HCT116 (cell line): ENCODE measurements at places on chromosomes 3 and 15. TPM values are rescaled to one million over a fixed set of nuclear protein-coding genes. Genes with fewer than 3 reads are reported as not detected.

The DUOXA2 gene
- total RNA-seq: not detected

The ALCAM gene
- 56.7 TPM for total RNA-seq

The MUC13 gene
- total RNA-seq: 0.44 TPM

DNA sequence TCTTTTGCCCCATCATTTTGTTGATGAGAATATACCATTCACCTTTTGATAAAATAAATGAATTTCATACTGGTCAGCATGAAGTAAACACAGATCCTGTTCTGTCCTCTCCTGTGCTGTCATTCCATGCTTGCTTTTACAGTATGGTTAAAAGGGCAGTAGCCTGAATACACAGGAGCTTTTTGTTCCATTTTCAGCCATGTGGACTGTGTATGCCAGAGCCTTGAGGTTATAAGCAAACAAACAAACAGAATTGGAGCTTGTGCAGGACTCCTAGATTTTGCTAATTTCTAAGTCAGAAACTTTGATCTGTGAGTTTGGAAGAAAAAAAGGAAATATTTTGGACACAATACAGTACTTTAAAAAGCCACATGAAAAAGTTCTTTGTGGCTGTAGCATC, 91.9 kb downstream of the LRRC28 start:
- H3K4me1 ChIP-seq: no peaks in the 10 kb centered on the region
- H3K4me3 ChIP-seq: no peak overlapping the region
- no peaks in the 10 kb centered on the region for H3K36me3 ChIP-seq
- DNase-seq: no peak
- H3K27ac ChIP-seq: no peak overlapping the region

The MESP1 gene
- 8.8 TPM for total RNA-seq

DNA sequence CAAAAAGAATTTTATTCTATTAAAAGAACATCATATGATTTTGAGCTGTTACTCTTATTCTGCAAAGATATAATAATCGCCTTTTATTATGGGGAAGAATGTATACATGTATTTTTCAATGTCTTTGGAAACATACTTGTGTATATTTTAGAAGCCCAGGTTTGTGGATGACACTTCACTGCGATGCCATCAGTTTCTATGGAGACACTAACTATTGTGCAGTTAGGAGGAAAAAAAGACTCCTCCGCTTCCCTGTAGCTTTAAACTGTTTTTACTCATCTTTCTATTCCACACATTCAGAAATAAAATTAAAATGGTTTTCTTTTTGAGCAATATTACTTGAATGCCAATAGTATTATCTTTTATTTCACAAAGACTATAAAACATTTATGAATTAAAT, 305.0 kb downstream of the NLGN1 start:
- H3K4me3 ChIP-seq: no peak overlapping the region
- DNase-seq: no peak
- H3K27ac ChIP-seq: no peak overlapping the region

The COL6A5 gene
- total RNA-seq: not detected

DNA sequence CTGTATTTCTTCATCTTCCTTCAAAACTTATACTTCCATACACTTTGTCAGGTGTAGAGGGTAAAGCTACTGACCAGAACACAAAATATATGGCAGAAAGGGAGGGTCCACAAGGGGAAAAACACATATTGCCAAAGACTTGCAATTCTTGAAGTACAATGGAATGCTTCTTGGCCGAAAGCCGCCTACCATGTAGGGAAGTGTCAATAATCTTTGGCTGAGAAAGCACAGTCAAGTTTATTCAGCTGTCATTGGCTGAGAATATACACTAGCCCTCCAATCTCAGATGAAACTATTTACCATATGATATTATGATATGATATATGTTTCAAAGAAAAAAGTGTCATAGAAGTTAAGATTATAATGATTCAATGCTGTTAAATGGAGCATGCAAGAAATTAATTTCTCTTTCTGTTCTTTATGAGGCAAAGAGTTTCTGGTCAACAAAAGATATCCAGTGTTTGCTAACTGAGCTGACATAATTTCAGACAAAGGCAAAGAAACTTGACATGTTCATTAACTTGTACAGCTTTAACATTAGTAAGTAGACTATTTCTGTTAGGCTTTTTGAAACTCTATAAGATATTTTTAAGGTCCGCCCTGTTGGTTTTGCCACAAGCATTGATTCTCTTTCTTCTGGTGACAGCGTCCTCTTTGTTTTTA, 89.0 kb upstream of the LPP start:
- H3K36me3 ChIP-seq: no peaks in the 10 kb centered on the region
- DNase-seq: no peak
- peaks cover 5% of the 10 kb centered on the region; the same call in 1 of the 2 replicates for H3K4me1 ChIP-seq
- H3K27me3 ChIP-seq: no peaks in the 10 kb centered on the region
- H3K4me3 ChIP-seq: no peak overlapping the region
- H3K27ac ChIP-seq: no peak overlapping the region
